ENCODE measurements at places on chromosomes 3 and 15. TPM values are rescaled to one million over a fixed set of nuclear protein-coding genes. Genes with fewer than 3 reads are reported as not detected.

GRCh38 chr3:175198991-175199783 is 340.1 kb downstream of the NAALADL2 start:
- no peaks in the 10 kb centered on the region for H3K27me3 ChIP-seq
- H3K4me3 ChIP-seq = no peak overlapping the region
- DNase-seq = no peak
- H3K36me3 ChIP-seq = peaks cover 7% of the 10 kb centered on the region
- H3K4me1 ChIP-seq = peaks cover 43% of the 10 kb centered on the region

GRCh38 chr15:43463507-43463906 is 29.4 kb downstream of the TP53BP1 start:
- H3K27me3 ChIP-seq = no peaks in the 10 kb centered on the region
- DNase-seq = no peak
- H3K27ac ChIP-seq = no peak overlapping the region
- H3K4me3 ChIP-seq = no peak overlapping the region

- H3K4me3 ChIP-seq = no peak overlapping the region
- DNase-seq = no peak
- no peak overlapping the region for H3K27ac ChIP-seq
- H3K27me3 ChIP-seq = no peaks in the 10 kb centered on the region
These were observed 3.0 kb downstream of the NAALADL2 start for GRCh38 chr3:174862101-174862500.

GRCh38 chr3:69090021-69090420 is 5.3 kb downstream of the ARL6IP5 start:
- H3K27me3 ChIP-seq = no peaks in the 10 kb centered on the region
- peaks cover 80% of the 10 kb centered on the region for H3K4me1 ChIP-seq
- peak overlapping the region; percentile 48 for H3K27ac ChIP-seq
- H3K4me3 ChIP-seq = peak overlapping the region; percentile 2
- no peak for DNase-seq
- peaks cover 4% of the 10 kb centered on the region for H3K36me3 ChIP-seq

DNA sequence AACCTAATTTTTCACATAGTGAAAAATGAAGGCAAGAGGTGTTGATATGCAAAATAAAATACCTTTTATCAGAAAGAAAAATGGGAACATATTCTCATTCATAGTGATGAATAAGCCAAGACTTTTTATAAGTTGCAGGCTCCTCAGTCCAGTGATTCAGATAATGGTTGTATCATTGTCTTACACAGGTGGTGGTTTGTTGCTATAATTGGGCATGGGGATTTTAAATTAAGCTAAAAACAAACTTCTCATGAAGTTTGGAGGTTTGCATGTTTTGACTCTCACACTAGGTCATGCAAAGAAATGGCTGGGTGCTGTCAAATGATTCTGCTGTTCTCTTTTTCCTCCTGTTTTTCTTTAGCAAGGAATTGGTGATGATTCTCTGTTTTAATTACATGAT is 60.8 kb upstream of the SKIL start:
- DNase-seq = no peak
- H3K27ac ChIP-seq = no peak overlapping the region
- H3K4me3 ChIP-seq = no peak overlapping the region
- H3K27me3 ChIP-seq = no peaks in the 10 kb centered on the region
- H3K36me3 ChIP-seq = peaks cover 27% of the 10 kb centered on the region

GRCh38 chr3:65706301-65706700 is 332.4 kb downstream of the MAGI1 start:
- no peaks in the 10 kb centered on the region for H3K36me3 ChIP-seq
- no peak overlapping the region for H3K27ac ChIP-seq
- no peak for DNase-seq
- peaks cover 4% of the 10 kb centered on the region for H3K27me3 ChIP-seq
- no peaks in the 10 kb centered on the region for H3K4me1 ChIP-seq
- H3K4me3 ChIP-seq = no peak overlapping the region

- no peak overlapping the region for H3K4me3 ChIP-seq
- no peak for DNase-seq
- peaks cover 7% of the 10 kb centered on the region for H3K4me1 ChIP-seq
- no peaks in the 10 kb centered on the region for H3K27me3 ChIP-seq
- H3K36me3 ChIP-seq = no peaks in the 10 kb centered on the region
These were observed 298.9 kb upstream of the NR2F2 start for GRCh38 chr15:96031426-96032110.

DNA sequence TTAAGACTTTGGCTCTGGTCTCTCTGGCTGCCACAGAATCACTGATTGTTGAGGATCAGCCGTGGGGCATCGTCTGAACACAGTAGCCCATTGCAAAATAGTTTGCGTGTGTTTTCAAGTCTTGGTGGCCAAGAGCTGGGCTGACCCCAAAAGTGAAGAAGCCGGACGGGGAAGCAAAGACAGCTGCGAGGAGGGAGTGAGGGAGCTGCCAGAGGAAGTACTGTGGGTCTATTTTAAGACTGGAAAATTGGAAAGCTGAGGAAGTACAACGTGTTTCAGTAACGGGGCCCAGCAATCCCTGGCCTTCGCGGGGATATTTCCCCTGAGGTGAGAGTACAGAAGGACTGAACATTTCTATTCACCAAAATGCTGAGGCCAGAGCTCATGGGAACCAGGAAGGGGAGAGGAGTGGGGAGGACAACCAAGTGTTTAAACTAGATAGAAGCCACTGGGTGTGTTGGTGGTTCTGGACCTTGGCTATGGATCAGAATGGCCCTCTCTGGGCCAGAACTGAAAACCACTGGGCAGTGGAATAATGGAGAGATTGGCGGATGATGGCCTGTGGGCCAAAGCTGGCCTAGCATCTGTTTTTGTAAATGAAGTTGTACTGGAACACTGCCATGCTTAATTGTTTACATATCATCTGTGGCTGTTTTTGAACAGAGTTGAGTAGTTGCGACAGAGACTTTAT is 34.1 kb upstream of the LIMD1 start:
- no peak overlapping the region for H3K4me3 ChIP-seq
- no peak for DNase-seq
- H3K27ac ChIP-seq = peak overlapping the region; percentile 79
- H3K36me3 ChIP-seq = peaks cover 2% of the 10 kb centered on the region
- H3K4me1 ChIP-seq = peaks cover 15% of the 10 kb centered on the region
- H3K27me3 ChIP-seq = no peaks in the 10 kb centered on the region

DNA sequence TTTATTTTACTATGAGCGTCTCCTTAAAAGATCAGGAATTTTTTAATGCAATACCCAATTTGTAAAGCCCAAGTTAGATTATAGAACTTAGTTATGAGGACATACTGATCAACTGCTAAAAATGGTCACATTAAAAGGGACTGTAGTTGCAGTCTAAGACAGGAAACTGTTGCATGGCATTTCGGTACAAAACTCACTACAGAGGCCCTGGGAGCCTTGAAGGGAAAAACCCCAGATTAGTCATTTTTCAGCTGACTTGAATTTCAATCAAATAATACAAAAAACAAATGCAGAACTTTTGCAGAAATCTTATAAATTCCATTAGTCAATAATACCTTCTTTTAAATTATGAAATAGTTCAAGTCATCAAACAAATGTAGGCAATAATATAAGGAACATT is 6.9 kb upstream of the PTX3 start:
- no peaks in the 10 kb centered on the region for H3K27me3 ChIP-seq
- H3K4me3 ChIP-seq = no peak overlapping the region
- H3K4me1 ChIP-seq = peaks cover 19% of the 10 kb centered on the region
- H3K36me3 ChIP-seq = no peaks in the 10 kb centered on the region
- peak overlapping the region; percentile 38 for H3K27ac ChIP-seq

DNA sequence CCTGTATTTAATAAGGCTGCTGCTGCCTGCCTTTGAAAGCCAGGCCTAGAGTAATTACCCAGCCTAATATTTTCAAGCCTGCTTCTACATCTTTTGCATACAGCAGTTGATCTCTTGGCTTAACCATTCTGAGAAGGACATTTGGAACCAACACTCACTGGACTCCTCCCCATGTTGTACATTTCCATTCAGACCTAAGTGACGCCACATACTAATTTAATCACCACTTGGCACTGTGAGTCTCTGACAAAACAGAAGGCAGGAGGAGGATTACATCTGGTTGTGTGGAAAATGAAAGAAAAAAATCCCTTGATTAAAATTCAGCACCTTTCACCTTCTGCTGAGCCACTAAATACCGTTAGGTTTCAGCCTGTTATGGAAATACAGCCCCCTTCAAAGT is 102.2 kb upstream of the ARRDC4 start:
- no peaks in the 10 kb centered on the region for H3K36me3 ChIP-seq
- no peaks in the 10 kb centered on the region for H3K4me1 ChIP-seq
- no peak overlapping the region for H3K4me3 ChIP-seq
- H3K27ac ChIP-seq = no peak overlapping the region
- no peaks in the 10 kb centered on the region for H3K27me3 ChIP-seq

DNA sequence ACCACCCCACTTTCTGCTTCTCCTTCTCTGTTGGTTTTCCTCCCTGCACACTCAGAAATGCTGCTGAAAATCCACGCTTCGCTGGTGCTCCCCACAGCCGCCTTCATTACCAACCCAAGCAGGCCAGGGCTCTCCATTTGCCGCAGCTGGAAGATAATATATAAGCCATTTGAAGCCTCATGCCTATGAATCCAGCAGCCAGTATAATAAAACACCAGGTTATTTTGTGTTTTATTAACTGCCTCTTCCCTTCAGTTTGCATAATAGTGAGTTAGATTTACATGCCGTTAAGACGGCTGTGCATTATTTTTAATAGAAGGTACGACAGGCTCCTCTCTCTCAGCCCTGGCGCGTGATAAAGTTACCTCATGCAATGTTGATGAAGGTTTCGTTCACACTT is 86.6 kb downstream of the TOP2B start:
- H3K36me3 ChIP-seq = peaks cover 11% of the 10 kb centered on the region
- H3K27me3 ChIP-seq = no peaks in the 10 kb centered on the region
- no peak overlapping the region for H3K4me3 ChIP-seq

GRCh38 chr3:194497799-194498575 is 11.2 kb upstream of the ATP13A3 start:
- peak; percentile 42 for DNase-seq
- no peak overlapping the region for H3K4me3 ChIP-seq
- H3K36me3 ChIP-seq = no peaks in the 10 kb centered on the region
- peaks cover 38% of the 10 kb centered on the region for H3K4me1 ChIP-seq
- H3K27ac ChIP-seq = no peak overlapping the region

GRCh38 chr3:11995120-11995519 is 9.1 kb upstream of the SYN2 start:
- H3K4me1 ChIP-seq = no peaks in the 10 kb centered on the region
- no peak overlapping the region for H3K27ac ChIP-seq
- no peak overlapping the region for H3K4me3 ChIP-seq
- DNase-seq = no peak
- peaks cover 18% of the 10 kb centered on the region for H3K27me3 ChIP-seq
- H3K36me3 ChIP-seq = no peaks in the 10 kb centered on the region

GRCh38 chr3:197736010-197736490 is 654 bp downstream of the RUBCN start:
- H3K4me1 ChIP-seq = peaks cover 27% of the 10 kb centered on the region
- no peaks in the 10 kb centered on the region for H3K36me3 ChIP-seq
- H3K4me3 ChIP-seq = peak overlapping the region; percentile 95

DNA sequence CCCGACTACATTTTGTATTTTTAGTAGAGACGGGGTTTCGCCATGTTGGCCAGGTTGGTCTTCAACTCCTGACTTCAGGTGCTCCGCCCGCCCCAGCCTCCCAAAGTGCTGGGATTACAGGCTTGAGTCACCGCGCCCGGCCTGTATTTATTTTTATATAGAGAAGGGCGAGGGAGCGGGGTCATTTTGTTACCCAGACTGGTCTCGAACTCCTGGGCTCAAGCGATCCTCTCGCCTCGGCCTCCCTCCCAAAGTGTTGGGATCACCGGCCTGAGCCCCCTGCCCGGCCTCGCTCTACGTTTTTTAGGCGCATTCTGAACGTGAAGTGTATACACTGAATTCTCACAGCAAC is 514 bp upstream of the PPP4R2 start:
- H3K36me3 ChIP-seq = peaks cover 18% of the 10 kb centered on the region
- no peak for DNase-seq
- no peaks in the 10 kb centered on the region for H3K27me3 ChIP-seq
- peak overlapping the region; percentile 85 for H3K4me3 ChIP-seq
- H3K4me1 ChIP-seq = peaks cover 37% of the 10 kb centered on the region

DNA sequence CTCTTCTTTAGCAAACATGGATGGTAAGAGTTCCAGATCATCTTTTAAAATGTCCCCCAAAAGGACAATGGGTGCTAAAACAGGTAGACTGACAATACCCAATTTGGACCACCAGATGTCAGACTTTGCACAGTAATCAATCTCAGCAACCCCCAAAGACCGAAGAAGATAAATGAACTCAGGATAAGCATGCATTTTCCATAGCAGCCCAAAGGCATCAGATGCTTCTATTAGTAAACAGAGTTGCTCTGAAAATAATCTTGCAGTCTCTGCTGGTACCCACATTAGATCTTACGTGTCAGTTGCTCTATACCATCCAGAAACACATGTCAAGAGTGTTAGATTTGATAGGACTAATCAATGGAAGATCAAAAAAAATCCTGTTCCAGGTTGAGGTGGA is 20.6 kb downstream of the MYH15 start:
- peaks cover 6% of the 10 kb centered on the region for H3K4me1 ChIP-seq
- no peaks in the 10 kb centered on the region for H3K36me3 ChIP-seq
- no peak for DNase-seq
- H3K27me3 ChIP-seq = peaks cover 22% of the 10 kb centered on the region

- no peaks in the 10 kb centered on the region for H3K4me1 ChIP-seq
- DNase-seq = peak; percentile 53
- no peak overlapping the region for H3K27ac ChIP-seq
- no peak overlapping the region for H3K4me3 ChIP-seq
- H3K27me3 ChIP-seq = peaks cover 24% of the 10 kb centered on the region
These were observed 2.2 kb upstream of the LTF start for GRCh38 chr3:46466871-46467403.

DNA sequence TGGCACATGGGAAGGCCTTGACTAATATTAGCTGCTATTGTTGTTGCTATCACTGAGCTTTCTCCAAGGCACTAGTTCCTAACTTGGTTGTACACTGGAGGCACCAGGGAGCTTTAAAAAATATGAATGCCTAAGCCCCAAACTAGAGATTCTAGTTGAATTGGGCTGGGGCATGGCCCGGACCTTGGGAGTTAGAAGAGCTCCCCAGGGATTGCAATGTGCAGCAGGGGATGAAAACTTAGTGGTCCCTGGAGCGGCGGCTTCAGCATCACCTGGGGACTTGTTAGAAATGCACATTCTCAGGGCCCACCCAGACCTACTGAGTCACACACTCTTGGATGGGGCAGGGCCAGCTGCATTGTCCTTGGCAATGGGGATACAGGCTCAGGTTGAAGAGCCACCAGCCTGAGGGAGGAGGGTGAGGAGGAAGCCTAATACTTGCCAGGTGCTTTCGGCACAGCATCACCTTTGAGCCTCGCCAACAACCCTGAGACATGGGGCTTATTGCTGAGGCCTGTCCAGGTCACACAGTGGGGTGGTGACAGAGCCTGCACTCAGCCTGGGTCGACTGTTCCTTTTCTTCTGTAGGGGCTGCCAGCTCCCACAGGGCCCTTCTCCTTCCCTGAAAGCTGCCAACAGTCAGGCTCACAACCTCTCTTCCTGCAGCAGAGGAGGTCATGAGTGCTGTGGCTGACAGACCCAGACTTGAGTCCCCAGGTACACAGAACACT is 84.5 kb downstream of the ATP2B2 start:
- no peaks in the 10 kb centered on the region for H3K36me3 ChIP-seq
- no peak overlapping the region for H3K27ac ChIP-seq
- peaks cover 46% of the 10 kb centered on the region for H3K27me3 ChIP-seq
- H3K4me1 ChIP-seq = no peaks in the 10 kb centered on the region
- H3K4me3 ChIP-seq = no peak overlapping the region

- no peaks in the 10 kb centered on the region for H3K4me1 ChIP-seq
- H3K36me3 ChIP-seq = peaks cover 39% of the 10 kb centered on the region
- H3K27me3 ChIP-seq = no peaks in the 10 kb centered on the region
- no peak overlapping the region for H3K27ac ChIP-seq
- no peak overlapping the region for H3K4me3 ChIP-seq
These were observed 48.2 kb downstream of the ATR start for GRCh38 chr3:142530296-142530695.

MKRN2 gene
- total RNA-seq = 31.2 TPM

EFCAB12 gene
- 0.30 TPM for total RNA-seq

CKMT1B gene
- not detected for total RNA-seq

CLEC3B gene
- total RNA-seq = 166 TPM

THBS1 gene
- total RNA-seq = 849 TPM

USF3 gene
- 12.0 TPM for total RNA-seq

DNAH1 gene
- total RNA-seq = 9.4 TPM

BRK1 gene
- 140 TPM for total RNA-seq

MYRIP gene
- 0.62 TPM for total RNA-seq
